ENCODE measurements at places on chromosomes 12 and 14. TPM values are rescaled to one million over a fixed set of nuclear protein-coding genes. Genes with fewer than 3 reads are reported as not detected.

Gene ZNF891
- 0.43 TPM for total RNA-seq

Gene SMAGP
- 18.8 TPM for total RNA-seq

Gene MGP
- total RNA-seq = not detected

Gene MAP4K5
- total RNA-seq = 194 TPM

Gene PPP1R1A
- not detected for total RNA-seq

Gene STAC3
- total RNA-seq = 1.3 TPM

Gene ZFHX2
- total RNA-seq = not detected

Gene SNRNP35
- 19.0 TPM for total RNA-seq

DNA sequence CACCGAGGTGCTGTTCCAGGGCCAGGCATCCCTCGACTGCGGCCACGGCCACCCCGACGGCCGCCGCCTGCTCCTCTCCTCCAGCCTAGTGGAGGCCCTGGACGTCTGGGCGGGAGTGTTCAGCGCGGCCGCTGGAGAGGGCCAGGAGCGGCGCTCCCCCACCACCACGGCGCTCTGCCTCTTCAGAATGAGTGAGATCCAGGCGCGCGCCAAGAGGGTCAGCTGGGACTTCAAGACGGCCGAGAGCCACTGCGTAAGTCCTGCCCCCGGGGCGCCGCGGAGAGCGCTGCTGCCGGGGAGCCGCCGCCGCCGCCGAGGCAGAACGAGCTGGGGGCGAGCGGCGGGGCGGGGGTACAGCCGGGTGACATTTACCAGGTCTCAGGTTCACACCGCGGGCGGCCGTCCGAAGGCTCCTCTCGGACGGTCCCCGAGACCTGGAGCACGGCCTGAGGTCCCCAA is 1.4 kb downstream of the PLXNC1 start:
- peak overlapping the region; percentile 67 for H3K4me3 ChIP-seq
- H3K4me1 ChIP-seq = no peaks in the 10 kb centered on the region
- H3K27ac ChIP-seq = no peak overlapping the region
- H3K27me3 ChIP-seq = peaks cover 59% of the 10 kb centered on the region

GRCh38 chr14:64572386-64573104 is 22.8 kb downstream of the PPP1R36 start:
- H3K36me3 ChIP-seq = no peaks in the 10 kb centered on the region
- no peak overlapping the region for H3K4me3 ChIP-seq
- no peaks in the 10 kb centered on the region for H3K27me3 ChIP-seq
- H3K4me1 ChIP-seq = peaks cover 22% of the 10 kb centered on the region
- no peak overlapping the region for H3K27ac ChIP-seq
- DNase-seq = no peak

- no peak overlapping the region for H3K27ac ChIP-seq
- H3K4me3 ChIP-seq = no peak overlapping the region
- DNase-seq = no peak
- H3K36me3 ChIP-seq = no peaks in the 10 kb centered on the region
- H3K27me3 ChIP-seq = no peaks in the 10 kb centered on the region
- no peaks in the 10 kb centered on the region for H3K4me1 ChIP-seq
Observed at GRCh38 chr12:99259040-99259934, 388.3 kb upstream of the GARIN6 start.

DNA sequence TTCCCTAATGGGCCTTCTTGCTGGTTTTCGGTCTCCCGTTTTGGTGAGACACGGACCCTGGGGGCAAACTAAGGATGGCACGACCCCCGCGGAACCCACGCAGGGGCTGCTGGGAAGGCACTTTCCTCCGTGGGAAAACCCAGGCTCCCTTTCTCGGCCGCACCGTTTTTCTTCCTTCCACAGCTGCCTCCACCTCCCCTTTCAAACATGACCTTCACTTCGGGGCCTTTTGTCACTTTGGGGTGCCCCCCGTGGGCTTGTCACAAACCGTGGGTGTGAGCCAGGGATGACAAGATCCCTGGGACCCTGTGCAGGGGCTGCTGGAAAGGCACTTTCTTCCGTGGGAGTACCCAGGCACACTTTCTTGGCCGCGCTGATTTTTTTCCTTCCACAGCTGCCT is 268.7 kb downstream of the ALG10 start:
- DNase-seq = no peak
- no peaks in the 10 kb centered on the region for H3K4me1 ChIP-seq
- H3K27ac ChIP-seq = no peak overlapping the region
- H3K27me3 ChIP-seq = no peaks in the 10 kb centered on the region
- H3K36me3 ChIP-seq = no peaks in the 10 kb centered on the region

- peaks cover 43% of the 10 kb centered on the region for H3K4me1 ChIP-seq
- H3K4me3 ChIP-seq = peak overlapping the region; percentile 55
- no peaks in the 10 kb centered on the region for H3K36me3 ChIP-seq
- H3K27ac ChIP-seq = peak overlapping the region; percentile 81
Observed at GRCh38 chr12:59041241-59042121, 121.2 kb upstream of the LRIG3 start.

DNA sequence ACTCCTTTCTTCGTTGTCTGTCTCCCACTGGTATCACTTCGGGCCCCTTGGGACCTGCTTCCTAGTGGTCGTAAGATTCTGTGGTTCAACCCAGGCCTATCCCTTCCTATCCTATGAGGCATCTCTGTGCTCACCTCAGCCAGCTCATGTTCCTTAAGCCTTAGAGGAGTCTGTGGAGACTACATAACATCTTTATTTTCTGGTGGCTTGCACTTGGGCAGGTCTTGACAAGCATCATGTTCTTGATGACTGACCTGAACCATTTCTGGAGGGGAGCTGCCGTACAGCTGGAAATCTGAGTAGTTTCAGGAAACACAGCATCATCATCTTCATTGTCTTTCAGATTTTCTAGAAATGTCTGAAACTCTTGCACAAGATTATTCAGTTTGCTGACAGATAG is 69.3 kb downstream of the PPFIBP1 start:
- DNase-seq = no peak
- peak overlapping the region; percentile 59 for H3K27ac ChIP-seq
- peaks cover 24% of the 10 kb centered on the region for H3K4me1 ChIP-seq
- no peaks in the 10 kb centered on the region for H3K36me3 ChIP-seq
- H3K27me3 ChIP-seq = no peaks in the 10 kb centered on the region

DNA sequence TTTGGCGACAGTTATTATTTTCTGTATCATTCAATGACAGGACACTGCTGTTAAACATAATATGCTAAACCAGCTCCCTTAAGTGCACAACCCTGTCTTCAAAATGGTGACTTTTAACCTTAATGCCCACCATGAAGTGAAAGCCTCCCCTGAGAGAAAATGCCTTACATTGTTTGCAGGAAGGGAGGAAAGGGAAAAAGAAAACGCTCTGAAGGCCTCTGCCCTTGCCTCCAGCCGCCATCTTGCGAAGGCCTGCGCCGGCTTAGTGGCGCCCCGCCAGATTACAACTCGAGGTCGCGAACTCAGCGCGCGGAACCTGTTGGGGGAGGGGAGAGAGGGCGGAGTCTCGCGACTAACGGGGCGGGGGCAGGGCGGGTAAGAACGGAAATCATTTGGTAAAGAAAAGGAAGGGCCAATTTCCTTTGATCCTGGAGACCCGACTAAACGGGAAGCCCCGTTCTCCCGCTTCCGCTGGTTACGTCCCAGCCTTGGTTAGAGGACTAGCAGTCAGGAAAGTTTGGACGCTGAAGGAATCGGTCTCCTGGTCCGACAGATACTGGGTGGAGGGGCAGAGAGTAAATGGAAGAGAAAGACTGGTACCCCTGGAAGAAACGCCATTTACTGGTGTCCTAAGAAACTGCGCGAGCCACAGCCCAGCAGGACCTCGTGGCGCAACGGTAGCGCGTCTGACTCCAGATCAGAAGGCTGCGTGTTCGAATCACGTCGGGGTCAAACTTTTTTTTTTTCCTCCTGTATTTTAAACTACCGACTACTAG is 11.6 kb upstream of the TMPO start:
- peak overlapping the region; percentile 87 for H3K27ac ChIP-seq
- no peaks in the 10 kb centered on the region for H3K4me1 ChIP-seq
- peak; percentile 96 for DNase-seq
- H3K27me3 ChIP-seq = no peaks in the 10 kb centered on the region

GRCh38 chr14:69314327-69314726 is 54.4 kb downstream of the GALNT16 start:
- H3K27me3 ChIP-seq = no peaks in the 10 kb centered on the region
- no peaks in the 10 kb centered on the region for H3K36me3 ChIP-seq
- DNase-seq = no peak

- no peak overlapping the region for H3K27ac ChIP-seq
- H3K36me3 ChIP-seq = no peaks in the 10 kb centered on the region
- no peaks in the 10 kb centered on the region for H3K27me3 ChIP-seq
- H3K4me1 ChIP-seq = no peaks in the 10 kb centered on the region
- no peak overlapping the region for H3K4me3 ChIP-seq
- no peak for DNase-seq
Observed at GRCh38 chr14:79248771-79249170, 962.5 kb downstream of the DIO2 start.

DNA sequence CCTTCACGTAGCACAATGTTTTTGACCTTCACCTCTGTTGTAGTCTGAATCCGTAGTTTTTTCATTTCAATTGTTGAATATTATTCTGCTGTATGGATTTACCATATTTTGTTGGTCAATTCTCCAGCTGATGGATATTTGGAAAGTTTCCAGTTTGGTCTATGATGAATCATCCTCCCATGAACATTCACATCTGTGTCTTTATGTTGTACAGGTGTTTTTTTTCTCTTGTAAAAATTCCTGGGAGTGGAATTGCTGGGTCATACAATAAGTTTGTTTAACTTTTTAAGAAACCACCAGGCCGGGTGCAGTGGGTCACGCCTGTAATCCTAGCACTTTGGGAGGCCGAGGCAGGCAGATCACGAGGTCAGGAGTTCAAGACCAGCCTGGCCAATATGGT is 36.7 kb upstream of the GNG2 start:
- H3K27me3 ChIP-seq = no peaks in the 10 kb centered on the region
- no peak overlapping the region for H3K27ac ChIP-seq
- no peak for DNase-seq
- no peaks in the 10 kb centered on the region for H3K36me3 ChIP-seq
- H3K4me1 ChIP-seq = peaks cover 41% of the 10 kb centered on the region

DNA sequence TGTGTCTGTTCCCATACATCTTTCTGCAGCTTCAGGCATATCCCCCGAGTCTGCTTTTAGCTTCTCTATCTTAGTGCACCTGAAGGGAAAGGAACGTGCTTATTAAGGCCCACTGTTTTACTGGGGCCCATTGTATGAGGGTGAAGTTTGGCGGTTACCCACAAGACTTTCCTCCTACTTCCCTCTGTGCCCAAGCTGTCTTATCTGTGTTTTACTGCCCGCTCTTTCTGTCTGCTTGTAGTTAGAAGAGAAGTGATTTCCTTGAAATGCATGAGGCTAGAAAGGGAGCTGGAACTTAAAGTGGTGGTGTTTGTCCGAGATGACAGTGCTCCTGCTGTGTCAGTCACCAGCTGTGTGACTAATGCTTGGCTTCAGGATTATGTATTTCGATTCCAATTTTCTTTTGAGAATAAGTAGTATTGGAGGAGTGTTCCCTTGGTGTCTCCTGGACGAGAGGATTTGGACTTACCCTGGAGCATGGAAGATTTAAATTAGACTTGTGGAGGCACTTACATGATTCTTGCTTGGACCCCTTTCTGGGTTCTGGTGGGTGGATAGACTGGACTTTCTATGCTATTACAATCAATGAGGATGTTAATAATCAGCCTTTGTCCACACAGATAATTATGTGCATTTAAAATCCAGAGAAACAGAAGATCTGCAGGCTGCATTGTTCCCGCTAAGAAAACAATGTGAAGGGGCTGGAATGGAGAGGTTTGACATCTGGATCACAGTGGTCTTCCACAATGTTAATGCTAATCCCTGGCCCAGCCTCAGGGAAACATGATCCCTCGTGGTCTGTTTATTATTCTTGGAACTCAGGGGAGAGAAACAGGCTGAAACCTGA is 13.9 kb upstream of the KRT86 start:
- H3K27ac ChIP-seq = no peak overlapping the region
- DNase-seq = no peak
- H3K4me1 ChIP-seq = 0 out of 2 replicates have a peak, but pooled peaks cover 3% of the 10 kb centered on the region
- peaks cover 40% of the 10 kb centered on the region for H3K27me3 ChIP-seq
- H3K36me3 ChIP-seq = no peaks in the 10 kb centered on the region

DNA sequence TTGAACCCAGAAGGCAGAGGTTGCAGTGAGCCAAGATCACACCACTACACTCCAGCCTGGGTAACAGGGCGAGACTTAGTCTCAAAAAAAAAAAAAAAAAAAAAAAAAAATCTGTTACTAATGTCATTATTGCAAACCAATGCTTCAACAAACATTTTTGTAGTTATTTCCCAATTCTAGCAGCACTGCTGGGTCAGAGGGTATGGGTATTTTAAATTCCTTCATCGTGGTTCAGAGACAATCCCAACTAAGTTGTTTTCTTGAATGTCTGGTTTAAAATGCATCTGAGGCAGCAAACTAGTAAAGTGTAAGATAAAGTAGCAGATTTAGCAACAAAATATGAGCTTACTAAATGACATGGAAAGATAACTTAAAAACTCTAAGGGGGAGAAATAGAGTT is 65.6 kb downstream of the FERMT2 start:
- peaks cover 22% of the 10 kb centered on the region for H3K4me1 ChIP-seq
- H3K4me3 ChIP-seq = no peak overlapping the region
- DNase-seq = peak; percentile 69
- H3K27ac ChIP-seq = peak overlapping the region; percentile 43
- H3K36me3 ChIP-seq = peaks cover 61% of the 10 kb centered on the region
- H3K27me3 ChIP-seq = no peaks in the 10 kb centered on the region

GRCh38 chr12:45623940-45624339 is 105.6 kb upstream of the ARID2 start:
- H3K4me3 ChIP-seq = no peak overlapping the region
- no peaks in the 10 kb centered on the region for H3K27me3 ChIP-seq
- no peak overlapping the region for H3K27ac ChIP-seq
- H3K36me3 ChIP-seq = no peaks in the 10 kb centered on the region
- DNase-seq = no peak

DNA sequence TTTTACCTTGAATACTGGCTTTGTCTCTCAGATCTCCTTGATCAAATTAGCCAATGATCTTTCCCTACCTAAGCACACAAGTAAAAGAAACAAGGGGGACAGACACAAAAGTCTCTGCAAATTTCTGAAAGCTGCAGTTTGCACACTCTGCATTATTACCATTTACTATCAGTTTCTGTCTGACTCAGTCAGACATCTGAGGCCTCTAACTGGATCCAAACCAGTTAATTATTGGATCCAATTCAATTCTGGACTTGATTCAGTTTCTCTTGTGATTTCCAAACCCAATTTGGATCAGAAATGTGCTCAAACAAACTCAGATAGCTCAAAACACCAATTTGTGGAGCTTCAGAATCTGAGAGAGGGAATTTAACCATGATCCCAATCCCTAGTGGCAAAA is 16.6 kb downstream of the SSTR1 start:
- no peaks in the 10 kb centered on the region for H3K36me3 ChIP-seq
- no peak for DNase-seq
- H3K4me3 ChIP-seq = no peak overlapping the region
- H3K4me1 ChIP-seq = no peaks in the 10 kb centered on the region

DNA sequence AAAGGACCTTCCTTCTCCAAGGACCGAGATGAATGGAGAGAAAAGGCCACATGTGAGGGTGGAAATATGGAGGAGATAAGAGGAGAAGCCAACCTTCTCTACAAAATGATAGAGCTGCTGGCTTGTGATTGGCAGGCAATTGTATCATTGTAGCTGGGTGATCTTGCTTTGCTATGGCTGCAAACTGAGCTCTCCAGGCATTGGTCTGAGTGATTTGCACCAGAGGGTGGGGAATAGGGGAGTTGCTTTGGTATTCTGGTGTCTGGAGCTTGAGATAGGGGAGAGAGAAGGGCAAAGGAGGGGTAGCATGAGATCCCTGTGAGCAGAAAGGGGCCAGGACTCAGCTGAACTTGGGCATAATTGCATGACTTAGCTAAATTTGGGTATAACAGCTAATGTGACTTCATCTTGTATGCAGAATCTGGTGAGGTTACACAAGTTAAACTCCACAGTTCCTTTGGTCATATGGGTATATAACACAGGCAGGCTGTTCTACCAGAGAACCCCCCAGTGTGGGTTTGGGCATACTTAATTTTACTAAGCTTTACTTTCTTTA is 72.0 kb downstream of the FOS start:
- H3K4me1 ChIP-seq = no peaks in the 10 kb centered on the region
- no peak for DNase-seq
- H3K27me3 ChIP-seq = no peaks in the 10 kb centered on the region
- no peak overlapping the region for H3K4me3 ChIP-seq
- H3K27ac ChIP-seq = no peak overlapping the region

Measured in GM23248 (cell line).